ENCODE measurements at places on chromosomes 11 and 22.

DNA sequence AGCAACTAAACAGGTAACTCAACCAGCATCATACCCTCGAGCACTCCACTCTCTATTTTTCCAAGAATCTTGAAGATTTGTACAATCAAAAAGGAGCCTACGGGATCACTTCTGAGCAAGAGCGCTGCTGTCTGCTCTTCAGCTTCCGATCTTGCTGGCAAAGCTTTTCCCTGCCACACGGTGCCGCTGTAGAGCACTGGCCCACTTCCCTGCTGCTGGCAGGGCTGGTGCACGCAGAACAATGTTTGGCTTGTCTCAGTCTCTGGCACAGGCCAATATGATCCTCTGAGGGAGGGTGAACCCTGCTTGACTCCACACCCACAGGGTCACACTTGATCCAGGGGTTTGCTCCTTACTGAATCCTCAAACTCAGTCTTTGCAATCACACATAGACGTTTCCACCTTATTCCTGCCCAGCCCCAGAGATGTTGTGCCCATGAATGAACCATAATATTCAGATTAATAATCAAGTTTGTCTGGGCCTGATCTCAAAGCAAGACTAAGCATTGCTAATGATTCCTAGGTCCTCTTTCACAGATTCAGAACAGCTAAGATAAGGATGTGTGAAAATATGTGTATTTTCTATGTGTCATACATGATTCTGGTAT, 536.6 kb downstream of the SOX6 start:
- no peak for DNase-seq

- DNase-seq, result no peak
Measured at GRCh38 chr22:31604137-31604705, 57.8 kb downstream of the PISD start.

- DNase-seq, result no peak
Measured at GRCh38 chr11:1532014-1532586, 40.0 kb downstream of the DUSP8 start.

DNA sequence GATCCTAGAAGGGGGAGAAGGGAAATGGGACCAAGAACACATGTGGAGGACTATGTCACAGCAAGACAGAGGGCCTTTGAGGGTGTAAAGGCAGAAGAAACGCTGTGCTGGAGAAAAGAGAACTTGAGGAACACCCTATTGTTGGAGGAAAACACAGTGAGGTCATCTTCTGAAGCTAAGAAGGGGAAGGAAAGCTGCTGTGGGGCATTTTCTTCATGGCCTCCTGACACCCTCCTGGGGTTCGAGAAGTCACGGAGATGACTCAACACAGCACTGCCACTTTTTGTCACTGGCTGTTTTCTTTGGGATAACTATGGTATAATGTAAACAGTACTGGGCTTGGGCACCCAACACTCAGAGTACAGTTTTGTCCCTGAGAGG, 492.6 kb upstream of the CADM1 start:
- DNase-seq, result no peak

DNA sequence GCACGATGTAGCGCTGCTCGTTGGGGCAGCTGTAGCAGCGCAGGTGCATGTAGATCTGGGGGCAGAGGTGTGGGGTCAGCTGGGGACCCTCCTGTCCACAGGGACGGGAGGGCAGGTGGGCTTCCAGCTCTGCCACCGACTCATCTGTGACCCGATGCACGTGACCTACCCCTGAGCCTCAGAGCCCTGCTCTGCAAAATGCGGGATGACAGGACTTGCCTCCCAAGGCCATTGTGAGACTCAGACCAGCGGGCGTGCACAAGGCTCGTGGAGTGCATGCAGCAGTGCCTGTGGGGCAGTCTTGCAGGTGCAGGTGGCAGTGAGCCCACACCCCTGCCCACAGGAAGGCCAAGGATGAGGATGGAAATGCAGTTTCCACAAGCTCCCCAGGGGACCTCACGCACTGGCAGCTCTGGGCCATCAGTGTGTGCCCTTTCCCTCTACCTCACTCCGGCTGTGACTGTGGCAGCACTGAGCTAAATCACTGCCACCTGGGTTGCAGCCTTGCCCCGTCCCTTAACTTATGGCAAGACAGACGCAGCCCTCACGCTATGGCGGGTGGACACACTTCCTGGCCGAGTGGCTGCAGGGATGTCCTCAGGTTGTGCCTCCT, 26.7 kb downstream of the TMEM184B start:
- DNase-seq, result no peak

- DNase-seq, result no peak
Measured at GRCh38 chr11:114366331-114367243, 33.7 kb downstream of the C11orf71 start.

GRCh38 chr11:75013051-75013450, 24.3 kb downstream of the NEU3 start:
- no peak for DNase-seq

DNA sequence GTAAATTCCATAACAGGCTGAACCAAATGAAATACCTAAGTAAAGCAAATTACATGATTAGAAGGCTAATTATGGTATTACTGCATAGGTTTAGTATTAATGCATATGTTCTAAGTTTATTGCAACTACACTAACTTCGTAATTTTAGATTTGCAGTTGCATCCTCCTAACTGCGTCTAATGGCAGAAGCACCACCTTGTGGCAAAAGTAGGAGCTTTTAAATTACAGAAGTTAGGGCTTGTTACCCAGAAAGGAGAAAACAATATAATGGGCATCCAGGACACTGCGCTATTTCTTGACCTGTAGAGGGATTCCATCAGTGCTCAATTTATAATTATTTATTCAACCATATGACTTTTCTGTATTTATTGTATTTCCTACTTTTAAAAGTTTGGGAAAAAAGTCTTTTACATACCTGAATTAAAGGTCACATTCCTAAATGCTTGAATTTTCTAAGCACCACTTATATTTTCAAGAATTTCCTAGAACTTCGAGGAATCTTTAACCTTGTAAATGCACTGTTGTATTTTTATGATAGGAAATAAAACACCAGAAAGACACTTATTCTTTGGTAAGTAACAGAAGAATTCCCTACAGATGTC, 16.3 kb upstream of the GPR83 start:
- DNase-seq, result no peak

GRCh38 chr11:103326070-103326794, 217.0 kb downstream of the DYNC2H1 start:
- DNase-seq, result peak; percentile 68

GRCh38 chr11:35986947-35987346, 43.1 kb downstream of the LDLRAD3 start:
- no peak for DNase-seq

- DNase-seq, result no peak
Measured at GRCh38 chr22:19879643-19879991, 24.9 kb upstream of the GNB1L start.

DNA sequence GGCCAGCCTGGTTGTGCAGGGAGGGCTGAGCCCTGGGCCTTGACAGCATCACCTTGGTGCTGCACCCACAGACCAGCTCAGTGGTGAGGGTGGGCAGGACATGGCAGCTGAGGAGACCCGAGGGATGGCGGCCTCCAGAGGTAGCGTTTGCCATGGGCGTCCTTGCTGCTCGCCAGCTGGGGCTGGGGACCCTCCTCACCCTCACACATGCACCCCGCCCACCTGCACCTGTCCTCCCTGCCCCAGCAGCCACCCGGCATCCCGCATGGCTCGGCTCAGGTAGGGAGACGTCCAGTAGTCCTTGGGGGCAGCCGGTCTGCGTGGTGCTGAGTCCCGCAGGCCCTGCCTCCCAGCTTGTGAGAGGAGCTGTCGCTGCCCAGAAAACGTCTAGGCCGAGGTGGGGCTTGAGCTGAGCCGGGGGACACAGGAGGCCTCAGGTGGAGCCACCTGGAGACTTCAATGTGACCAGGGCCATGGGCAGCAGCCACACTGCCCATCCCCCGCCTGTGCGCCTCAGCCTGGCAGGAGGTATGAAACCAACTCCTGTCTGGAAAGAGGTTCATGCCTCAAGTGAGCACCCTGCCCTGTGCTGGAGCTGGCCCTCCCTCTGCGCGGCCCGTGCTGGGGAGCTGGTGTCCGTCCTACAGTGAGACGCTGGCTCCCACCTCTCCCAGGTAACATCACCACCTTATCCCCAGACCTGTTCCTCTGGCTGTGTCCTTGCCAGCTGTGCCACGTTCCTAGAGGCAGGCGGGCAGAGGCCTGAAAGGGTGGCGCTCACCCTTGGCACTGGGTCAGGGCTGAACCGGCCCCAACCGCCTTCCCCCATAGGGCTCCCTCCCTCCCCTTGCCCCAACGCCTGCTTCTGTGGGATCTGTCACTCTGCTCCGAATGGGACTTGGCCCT, 3.3 kb upstream of the TRABD start:
- DNase-seq, result no peak

- DNase-seq, result no peak
Measured at GRCh38 chr11:28793282-28793738, 685.1 kb downstream of the METTL15 start.

- DNase-seq, result no peak
Measured at GRCh38 chr11:102317768-102318103, 452 bp downstream of the BIRC3 start.

DNA sequence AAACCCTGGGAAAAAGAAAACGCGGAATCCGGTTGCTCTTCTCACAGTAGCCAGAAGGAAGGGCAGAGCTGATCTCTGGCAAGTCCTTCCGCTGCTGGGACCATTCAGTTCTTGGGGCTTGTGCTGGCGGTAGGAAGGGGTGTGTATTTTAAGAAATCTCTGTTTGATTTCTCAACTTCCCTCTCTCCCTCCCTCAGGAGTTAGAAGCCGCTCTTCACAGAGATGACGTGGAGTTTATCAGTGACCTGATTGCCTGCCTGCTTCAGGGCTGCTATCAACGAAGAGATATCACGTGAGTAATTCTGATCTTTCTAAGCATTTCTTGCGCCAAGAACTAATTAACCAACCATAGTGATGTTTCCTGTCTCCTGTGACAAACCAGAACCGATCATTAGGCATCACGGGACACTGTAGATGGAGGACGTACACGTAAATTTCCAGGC, 85.9 kb upstream of the SLC25A18 start:
- DNase-seq, result no peak

- no peak for DNase-seq
Measured at GRCh38 chr22:44913198-44913983, 96.4 kb downstream of the PHF21B start.

All from CD4-positive, alpha-beta T cell treated with Interleukin-2 at 100 ng/mL for 4 hours (primary cell).